ENCODE measurements at places on chromosomes 2 and 18.
A peak's percentile ranks its signal among the peaks of the same experiment; 100 is the strongest.

DNA sequence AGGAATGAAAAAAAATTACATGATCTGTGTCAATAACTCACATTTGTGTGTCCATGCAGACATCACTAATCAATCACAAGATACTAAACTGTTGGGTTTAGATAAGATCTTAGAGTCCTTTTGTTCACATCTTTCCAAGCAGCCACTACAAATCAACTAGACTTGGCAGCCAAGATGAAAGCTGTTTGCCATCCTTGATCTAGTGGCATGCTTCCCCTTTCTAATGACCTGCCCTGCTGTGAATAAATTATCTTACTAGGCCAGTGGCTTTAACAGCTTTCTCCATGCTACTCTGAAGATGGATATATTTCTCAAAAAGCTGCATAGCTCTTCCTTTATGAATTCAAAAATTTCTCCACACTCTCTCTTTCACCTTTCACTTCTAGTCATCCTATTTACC, 1338.0 kb upstream of the ACVR2A start:
- DNase-seq, result no peak

DNA sequence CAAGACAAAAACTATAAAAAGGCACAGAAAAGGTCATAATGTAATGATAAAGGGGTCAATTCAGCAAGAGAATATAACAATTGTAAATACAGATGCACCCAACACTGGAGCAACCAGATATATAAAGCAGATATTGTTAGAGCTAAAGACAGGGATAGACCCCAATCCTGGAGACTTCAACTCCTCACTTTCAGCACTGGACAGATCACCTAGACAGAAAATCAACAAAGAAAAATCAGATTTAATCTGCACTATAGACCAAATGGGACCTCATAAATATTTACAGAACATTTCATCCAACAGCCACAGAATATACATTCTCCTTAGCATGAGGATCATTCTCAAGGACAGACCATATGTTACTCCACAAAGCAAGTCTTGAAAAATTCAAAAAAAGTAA, 114.2 kb downstream of the ROCK1 start:
- no peak for DNase-seq

GRCh38 chr18:50446629-50447028, 71.8 kb downstream of the SKA1 start:
- DNase-seq, result no peak

DNA sequence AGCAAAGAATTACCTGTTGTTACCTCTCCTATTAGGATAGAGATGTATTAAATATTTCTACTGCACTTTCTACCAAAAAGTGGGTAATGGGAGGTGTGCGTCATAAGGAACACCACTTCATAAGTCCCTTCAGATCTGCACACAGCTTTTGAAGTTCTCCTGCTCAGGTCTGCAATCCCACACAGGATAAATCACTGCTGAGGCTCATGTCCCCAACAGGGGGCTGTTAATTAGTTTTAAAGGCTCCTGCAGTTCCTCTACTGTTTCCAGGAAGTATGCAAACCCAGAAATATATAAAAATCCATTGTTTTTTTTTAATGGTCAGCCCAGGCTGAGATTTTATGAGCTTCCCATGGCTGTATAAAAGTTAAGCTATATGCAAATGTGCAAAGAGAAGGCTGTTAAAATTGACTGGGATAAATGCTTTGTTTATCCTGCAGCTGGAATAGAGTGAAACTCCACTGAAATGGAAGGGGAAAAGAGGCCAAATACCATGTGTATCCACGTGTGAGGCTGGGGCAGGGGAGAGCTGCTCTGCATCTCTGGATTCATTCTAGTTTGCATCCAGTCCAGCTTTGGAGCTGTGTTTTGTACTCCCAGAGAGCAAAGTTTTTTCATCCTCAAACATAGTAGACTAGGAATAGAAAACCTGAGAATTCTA, 903.7 kb downstream of the TDRD15 start:
- DNase-seq, result no peak

GRCh38 chr2:99613980-99614379, 124.2 kb upstream of the REV1 start:
- no peak for DNase-seq

DNA sequence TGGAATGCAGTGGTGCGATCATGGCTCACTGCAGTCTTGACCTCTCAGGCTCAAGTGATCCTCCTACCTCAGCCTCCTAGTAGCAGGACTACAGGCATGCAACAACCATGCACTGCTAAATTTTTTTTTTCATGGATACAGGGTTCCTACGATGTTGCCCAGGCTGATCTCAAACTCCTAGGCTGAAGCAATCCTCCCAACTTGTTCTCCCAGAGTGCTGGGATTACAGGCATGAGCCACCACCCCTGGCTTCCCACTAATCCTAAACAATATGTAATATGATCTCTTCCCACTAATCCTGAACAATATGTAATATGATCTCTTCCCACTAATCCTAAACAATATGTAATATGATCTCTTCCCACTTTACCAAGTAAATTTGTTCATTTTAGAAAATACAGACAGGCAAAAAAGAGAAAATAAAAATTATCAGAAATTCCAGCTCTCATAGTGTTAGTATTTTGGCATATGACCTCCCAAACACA, 33.7 kb upstream of the C18orf32 start:
- DNase-seq, result no peak

GRCh38 chr2:107313316-107313715, 427.3 kb upstream of the ST6GAL2 start:
- DNase-seq, result no peak

- peak; percentile 23 for DNase-seq
These were observed 95.0 kb downstream of the TNFRSF11A start for GRCh38 chr18:62420151-62420512.

DNA sequence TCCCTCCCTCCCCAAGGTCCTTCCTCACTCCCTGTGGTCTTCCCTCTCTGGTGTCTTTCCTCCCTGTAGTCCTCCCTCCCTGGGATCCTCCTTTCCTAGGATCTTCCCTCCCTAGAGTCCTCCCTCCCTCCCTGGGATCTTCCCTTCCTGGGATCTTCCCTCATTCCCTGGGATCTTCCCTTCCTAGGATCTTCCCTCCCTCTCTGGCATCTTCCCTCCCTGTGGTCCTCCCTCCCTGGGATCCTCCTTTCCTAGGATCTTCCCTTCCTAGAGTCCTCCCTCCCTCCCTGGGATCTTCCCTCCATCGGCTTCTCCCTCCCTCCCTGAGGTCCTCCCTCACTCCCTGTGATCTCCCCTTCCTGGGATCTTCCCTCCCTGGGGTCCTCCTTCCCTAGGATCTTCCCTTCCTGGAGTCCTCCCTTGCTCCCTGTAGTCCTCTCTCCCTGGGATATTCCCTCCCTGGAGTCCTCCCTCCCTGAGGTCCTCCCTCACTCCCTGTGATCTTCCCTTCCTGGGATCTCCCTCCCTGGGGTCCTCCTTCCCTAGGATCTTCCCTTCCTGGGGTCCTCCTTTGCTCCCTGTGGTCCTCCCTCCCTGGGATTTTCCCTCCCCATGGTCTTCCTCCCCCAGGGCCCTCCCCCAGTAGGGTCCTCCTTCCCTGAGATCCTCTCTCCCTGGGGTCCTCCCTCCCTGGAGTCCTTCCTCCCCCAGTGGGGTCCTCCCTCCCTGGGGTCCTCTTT, 23.0 kb downstream of the STK25 start:
- DNase-seq, result no peak

DNA sequence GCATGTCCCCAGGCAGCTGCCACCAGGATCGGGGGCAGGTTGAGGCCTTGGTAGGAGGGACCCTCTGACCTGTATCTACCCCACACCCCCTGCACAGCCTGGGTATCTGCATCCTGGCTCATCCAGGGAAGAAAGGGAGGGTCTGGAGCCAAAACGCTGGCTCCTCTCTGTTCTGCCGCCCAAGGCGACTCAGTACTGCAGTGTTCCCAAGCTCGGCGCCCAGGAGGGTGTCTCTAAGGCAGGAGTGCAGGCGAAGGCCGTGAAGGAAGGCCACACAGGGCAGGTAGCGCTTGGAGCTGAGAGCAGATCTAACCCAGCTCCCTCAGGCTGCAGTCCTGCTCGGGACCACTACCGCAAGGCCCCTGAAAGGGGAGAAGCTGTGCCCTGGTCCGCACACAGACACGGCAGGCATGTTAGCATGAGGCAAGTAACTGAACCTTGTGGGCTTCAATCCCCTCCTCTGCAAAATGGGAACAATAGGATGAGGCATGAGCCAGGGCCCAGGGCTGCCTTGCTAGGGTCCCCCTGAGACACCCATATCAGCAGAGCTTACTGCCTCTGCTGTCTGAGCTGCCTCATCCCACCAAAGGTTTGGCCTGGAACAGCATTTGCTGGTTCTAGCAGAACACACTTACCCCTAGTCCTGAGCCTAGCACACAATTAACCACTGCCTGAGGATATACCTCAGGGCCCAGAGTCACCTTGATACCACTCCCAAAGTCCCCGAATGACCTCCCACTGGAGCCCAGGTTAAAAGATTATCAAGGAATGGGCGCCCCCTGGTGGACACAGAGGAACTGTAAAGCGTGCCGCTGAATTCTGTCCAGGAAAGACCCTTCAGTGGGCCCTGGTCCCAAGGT, 6.5 kb downstream of the PTMA start:
- DNase-seq, result peak; percentile 75

GRCh38 chr2:58039170-58039611, 7.4 kb upstream of the VRK2 start:
- DNase-seq, result no peak

DNA sequence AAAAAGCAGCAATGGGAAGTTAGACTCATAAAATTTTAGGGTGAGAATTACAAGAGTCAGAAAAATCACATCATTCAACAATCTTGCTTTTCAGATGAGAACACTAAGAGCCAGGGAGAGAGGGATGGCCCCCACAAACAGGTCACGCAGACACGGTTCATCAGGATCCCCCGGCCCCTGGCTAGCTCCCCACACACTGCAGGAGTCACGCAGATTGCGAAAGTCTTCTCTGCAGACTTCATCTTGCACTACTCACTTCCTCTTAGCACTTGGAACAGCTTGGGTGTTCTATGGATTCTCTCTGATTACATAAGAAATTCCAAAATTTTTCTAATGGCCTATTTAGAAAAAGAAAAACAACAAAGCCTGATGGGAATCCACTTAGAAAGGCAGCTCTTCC, 21.6 kb upstream of the SULT1C2 start:
- no peak for DNase-seq

- DNase-seq, result no peak
These were observed 84.2 kb downstream of the IRS1 start for GRCh38 chr2:226715347-226715990.

DNA sequence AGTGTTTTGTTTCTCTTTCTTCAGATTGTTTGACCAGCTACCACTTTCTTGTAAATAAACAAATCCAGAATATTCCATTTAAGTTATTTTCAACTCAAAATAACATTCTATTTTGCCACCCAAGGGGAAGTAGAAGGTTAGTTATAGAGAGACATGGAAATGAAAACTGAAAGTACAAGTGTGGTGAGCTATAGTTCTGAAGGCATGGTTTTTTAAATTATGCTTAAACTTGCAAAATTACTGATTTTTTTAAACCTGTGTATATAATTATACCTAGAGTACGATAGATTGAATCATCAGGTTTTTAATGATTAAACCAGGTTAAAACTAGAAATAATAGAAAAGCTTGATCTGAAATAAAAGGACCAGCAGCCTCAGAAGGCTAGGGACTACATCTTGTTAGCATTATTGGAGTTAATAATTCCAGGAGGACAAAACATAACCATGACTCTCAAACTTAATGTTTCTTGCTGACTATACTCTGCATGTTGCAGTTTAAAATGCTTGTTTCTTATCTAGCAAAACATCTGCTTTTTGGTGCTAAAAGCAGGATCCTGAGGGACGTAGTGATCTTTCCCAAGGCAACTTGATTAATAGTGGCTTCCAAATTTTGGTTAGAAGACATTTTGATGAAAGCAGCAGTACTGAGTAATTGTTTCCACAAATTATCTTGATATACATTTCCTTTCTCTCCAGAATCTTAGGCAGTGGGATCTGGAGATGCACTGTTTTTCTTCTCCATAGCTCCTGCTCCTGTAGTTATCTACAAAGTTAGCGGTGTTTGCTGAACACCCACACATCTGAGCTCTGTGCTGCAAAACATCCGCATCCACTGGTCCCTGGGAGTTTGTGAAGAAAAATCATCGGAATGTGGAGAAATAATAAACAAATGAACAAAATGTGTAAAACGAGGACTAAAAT, 327.2 kb upstream of the PKDCC start:
- DNase-seq, result no peak

Data from activated T-cell treated with anti-CD3 and anti-CD28 coated beads for 24 hours (primary cell).